Vagina (tissue), 2 donors: ENCODE measurements at places on chromosomes 5 and 9. TPM values are rescaled to one million over a fixed set of nuclear protein-coding genes. Genes with fewer than 3 reads are reported as not detected.

DNA sequence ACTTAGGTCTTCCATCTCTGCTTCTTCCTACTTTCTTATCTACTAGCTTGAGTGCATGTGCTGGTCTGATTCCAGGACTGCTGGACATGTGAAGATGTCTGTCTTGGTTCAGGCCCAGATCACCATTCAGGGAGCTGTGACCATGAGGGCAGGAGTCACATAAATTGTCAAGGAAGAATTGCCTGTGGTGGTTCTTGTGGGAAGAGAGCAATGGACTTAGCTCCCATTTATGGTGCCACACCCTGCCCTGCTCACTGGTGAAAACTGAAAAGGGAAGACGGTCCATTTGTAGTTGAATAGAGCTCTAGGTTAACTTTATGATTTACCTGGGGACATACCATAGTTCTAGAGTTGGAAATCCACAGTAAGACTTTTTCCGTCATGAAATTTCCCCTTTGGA, 244.3 kb upstream of the ZNF608 start:
- DNase-seq = no peak

The IFNA21 gene
- not detected for total RNA-seq

The LCP2 gene
- 25.5 TPM for total RNA-seq

GRCh38 chr5:83498585-83498984, 27.0 kb downstream of the VCAN start:
- no peak for DNase-seq

The FSD1L gene
- 4.2 TPM for total RNA-seq

DNA sequence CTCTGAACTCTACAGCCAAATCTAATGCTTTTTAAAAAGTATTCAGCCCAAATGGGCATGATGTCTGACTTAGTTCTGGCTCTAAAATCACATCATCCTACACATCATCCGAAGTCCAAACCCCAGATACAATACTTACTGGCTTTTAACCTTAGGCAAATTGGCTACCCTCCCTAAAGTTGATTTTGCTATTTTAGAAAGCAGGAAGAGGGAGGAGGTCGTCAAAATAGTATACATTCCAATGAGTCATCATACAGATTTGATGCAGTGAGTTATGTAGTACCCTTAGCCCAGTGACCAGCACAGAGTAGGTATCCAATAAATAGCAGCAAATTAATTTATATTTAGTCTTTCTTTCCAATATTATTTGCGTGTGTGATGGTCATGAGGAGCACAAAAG, 582.0 kb upstream of the TUSC1 start:
- no peak for DNase-seq

DNA sequence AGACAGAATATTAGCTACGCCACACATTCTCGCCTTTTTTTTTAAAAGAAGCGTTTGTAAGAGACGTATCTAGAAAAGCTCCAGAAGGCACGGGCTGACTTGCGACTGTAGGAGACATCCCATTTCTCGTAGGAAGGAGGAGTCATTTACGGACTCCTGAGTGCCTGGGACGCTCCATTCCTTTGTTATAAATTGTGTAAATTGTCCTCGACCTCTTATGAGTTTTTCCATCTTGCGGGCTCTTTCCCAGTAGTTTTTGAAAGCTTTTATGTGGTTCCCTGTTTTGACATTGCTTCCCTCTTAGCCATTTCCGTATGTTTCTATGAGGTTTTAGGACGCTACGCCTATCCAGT, 1.0 kb downstream of the RABL6 start:
- DNase-seq = no peak

The GLIPR2 gene
- total RNA-seq = 34.9 TPM

GRCh38 chr5:154168395-154168794, 22.1 kb upstream of the GALNT10 start:
- no peak for DNase-seq

- no peak for DNase-seq
Observed at GRCh38 chr5:173771121-173771724, 116.9 kb upstream of the CPEB4 start.

The C1QTNF2 gene
- total RNA-seq = 1.7 TPM
